Activated effector memory CD4-positive, alpha-beta T cell treated with Interleukin-2 at 50 U/mL for 16 hours (primary cell): ENCODE measurements at places on chromosomes 16 and 17.
A peak's percentile ranks its signal among the peaks of the same experiment; 100 is the strongest.

- DNase-seq: no peak
Observed at GRCh38 chr16:81172769-81173658, 65.5 kb upstream of the BCO1 start.

- no peak for DNase-seq
Observed at GRCh38 chr17:48561884-48562810, 16.0 kb downstream of the HOXB4 start.

DNA sequence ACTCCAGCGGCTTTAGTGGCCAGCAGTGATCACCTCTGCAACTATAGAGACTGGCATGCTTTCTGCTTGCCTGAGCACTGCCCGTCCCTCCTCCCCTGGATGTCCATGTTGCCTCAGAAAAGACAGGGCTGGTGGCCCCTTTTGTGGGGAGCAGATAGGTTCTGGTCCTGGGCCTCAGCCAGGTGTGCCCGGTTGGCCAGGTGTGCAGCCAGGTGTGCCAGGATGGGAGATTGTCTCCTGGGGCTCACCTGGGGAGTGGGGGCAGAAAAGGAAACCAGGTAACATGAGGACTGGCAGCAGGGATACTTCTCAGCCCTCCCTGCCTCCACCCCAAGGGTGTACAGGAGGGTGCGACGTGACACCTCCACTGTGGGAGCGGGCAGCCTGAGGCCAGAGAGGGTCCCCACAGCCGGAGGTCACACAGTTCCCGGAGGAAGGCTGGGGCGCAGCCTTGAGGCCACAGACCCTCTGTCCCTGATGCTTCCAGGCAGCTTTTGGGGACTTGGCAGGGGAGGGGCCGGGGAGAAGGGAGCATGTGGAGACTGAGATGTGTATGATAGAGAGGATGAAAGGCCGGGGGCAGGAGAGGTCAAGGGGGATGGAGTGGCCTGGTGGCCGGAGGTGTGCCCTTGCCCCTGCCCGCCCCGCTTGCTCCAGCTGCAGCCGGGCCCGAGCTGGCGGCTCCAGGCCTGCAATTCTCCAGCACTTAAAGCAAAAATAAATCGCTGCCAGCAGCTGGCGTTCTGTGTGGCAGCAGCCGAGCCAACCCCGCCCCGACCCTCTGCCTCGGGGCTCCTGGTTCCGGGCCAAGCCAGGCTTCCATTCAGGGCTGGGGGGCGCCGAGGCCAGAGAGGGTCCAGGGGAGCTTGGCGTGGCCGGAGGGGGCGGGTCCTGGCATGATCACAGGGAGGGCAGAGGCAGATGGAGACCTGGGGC, 6.7 kb downstream of the KCNJ12 start:
- no peak for DNase-seq

GRCh38 chr17:57315061-57316015, 59.0 kb downstream of the MSI2 start:
- DNase-seq: no peak

- no peak for DNase-seq
Observed at GRCh38 chr16:53812914-53813313, 109.0 kb downstream of the FTO start.

GRCh38 chr17:41812381-41813151, at the start of gene FKBP10:
FKBP10 (plus strand) TSS chr17:41813004; CDS start chr17:41813035, 31 bp downstream.
- peak; percentile 22 for DNase-seq
